ENCODE measurements at places on chromosomes 5 and 9.

DNA sequence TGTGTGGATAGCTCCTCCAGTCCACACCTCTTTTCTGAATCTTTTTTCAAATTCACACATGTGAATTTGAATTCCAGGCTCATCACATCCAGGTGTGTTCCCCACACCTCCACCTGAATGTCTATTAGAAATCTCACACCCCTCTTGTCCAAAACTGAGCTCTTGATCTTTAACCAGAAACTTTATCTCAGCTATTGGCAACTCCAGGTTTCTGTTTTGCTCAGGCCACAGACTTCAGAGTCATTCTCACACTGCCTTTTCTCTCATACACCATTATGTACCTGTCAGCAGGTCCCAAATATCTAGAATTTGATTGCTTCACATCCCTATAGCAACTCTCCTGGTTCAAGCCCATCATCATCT lies 11.6 kb downstream of the NIPSNAP3B start:
- DNase-seq, result no peak

DNA sequence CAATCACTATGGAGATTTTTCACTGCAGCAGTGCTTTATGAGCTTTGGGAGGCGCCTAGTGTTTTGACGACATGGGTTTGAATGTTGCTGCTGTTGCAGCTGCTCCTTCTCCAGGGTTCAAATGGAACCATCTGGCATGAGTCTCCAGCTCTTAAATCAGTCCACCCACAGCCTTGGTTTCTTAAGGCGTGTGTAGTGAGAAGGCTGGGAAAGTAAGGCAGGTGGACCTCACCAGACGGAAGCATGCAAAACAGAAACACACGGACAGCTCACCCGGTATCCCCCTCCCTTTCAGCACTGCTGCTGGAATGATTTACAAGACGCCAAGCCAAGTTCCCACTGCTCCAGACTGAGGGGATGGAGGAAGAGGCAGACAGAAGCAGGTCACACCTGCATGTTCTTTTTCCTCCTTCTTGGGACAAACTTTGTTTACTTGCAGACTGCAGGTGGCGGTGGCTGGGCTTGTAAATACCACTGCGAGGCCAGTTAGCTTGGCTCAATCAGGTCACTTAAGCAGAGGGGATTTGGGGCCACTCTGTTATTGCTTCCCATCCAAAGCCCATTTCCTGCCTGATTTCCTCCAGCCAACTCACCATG lies 47.4 kb downstream of the ADAM19 start:
- no peak for DNase-seq

GRCh38 chr5:127615916-127616315 lies 33.0 kb upstream of the CTXN3 start:
- no peak for DNase-seq

DNA sequence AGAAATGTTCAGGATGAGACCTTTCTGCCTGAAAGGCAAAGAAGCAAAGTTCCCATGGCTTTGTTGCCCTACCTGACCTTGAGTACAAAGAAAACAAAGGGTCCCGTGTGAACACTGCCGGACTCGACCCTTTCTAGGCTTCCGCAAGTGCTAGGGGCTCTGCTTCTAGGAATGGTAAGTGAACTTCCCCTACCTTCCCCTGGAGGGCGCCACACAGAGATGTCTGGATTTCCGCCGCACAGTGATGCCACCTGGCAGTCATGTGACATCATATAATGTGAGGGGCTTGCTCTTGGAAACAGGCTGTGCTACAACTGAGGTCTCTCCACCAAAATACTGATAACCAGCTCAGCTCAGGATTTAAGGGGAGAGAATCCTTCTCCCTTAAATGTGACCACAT lies 56.6 kb downstream of the HSD17B3 start:
- DNase-seq, result no peak

DNA sequence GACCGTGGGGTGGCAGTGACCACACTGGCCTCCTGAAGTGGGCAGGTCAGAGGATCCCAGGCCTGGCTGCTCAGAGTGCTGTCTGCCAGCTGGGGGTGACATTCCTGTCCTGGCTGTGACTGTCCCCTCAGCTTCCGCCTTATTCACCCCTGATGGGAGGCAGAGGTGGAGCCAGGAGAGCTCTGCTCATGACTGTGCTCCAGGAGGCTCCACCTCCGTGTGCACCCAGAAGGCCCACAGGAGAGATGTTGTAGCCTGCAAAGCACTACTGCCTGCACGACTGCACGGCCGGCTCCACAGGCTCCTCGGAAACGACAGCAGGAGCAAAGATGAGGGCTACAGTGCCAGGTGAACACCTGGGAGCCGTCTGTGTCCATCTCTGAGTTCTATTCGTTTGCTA lies 60.9 kb downstream of the ROPN1L start:
- no peak for DNase-seq

DNA sequence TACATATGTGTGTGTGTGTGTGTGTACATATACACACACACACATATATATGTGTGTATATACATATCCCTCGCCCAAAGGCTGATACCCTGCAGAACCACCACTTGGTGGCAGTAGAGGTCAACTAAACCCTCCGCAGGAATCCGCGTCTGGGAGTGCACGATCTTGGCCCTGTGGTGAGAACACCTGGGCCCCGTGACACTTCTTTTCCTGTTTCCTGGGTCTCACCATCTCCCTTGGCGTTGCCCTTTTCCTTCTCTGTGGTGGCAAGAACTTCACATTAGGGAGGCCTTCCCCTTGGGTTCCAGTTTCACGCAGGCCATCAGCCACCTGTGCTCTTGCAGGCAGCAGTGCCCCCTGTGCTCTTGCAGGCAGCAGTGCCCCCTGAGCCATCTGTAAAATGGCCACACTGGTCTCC lies 8.2 kb downstream of the IL9 start:
- DNase-seq, result peak; percentile 46

- no peak for DNase-seq
Measured at GRCh38 chr5:59829386-59829785, 64.1 kb downstream of the PDE4D start.

DNA sequence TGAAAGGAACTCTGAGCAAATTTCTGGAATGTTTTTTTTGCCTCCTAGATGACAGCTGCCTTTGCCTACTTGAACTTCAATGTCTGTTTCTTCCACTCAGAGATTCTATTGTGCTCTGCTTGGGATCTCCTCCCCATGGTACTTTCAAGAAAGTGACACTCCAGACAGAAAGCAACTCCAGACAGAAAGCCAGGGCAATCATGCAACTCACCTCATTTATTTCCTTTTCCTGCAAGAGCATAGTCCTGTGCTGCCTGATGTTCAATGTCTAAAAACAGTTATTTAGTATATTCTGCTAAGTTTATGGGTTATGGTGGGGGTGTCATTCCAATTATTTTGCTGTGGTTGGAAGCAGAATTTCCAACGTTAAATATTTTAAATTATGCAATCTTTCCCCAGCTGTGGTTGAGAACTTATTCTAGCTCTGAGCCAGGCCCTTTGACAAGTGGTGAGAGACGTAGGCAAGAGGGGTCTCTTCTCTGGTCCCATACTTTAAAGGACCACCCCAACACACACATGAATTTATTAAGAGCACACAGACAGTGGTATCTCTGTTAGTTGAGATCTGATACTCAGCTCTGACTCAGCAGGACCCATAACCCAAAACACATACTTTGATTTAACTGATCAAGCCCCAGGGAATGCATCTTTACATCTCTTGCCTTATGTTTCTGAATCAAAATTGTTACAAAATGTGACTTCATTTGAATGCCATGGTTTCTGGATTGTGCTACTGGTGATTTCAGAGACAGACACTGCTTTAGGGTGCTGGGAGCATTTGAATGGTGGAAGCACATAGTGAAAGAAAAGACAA lies 39.5 kb upstream of the MAMDC2 start:
- DNase-seq, result no peak

DNA sequence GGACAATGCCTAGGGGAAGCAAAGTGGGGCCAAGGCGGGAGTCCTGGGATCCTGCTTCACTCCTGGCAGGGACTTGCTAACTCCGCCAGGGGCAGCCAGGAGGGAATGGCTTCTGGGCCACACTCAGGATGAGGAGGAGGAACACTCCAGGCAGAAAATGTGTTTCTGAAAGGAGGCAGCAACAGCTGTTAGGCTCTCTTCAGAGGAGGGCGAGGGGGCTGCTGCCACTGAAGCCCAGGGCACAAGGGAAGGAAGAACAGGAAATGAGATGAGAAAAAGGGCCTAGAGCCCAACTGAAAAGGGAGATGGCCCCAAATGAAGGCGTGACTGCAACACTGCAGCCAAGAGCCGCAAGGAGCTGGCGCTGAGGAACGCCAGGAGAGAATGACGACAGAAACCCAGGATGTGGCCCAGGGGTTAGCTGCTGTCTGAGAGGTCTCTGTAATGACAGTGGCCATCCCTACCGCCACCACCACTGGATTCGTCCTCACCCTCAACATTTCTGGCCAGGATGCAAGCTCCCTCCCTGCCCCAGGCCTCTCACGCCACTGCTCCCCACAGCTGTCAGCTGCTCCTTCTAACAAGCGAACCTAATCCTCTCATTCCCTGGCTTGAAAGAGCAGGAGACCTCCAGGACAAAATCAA lies 15.8 kb downstream of the PSMB7 start:
- no peak for DNase-seq

- DNase-seq, result no peak
Measured at GRCh38 chr5:86542532-86542931, 75.2 kb upstream of the COX7C start.

DNA sequence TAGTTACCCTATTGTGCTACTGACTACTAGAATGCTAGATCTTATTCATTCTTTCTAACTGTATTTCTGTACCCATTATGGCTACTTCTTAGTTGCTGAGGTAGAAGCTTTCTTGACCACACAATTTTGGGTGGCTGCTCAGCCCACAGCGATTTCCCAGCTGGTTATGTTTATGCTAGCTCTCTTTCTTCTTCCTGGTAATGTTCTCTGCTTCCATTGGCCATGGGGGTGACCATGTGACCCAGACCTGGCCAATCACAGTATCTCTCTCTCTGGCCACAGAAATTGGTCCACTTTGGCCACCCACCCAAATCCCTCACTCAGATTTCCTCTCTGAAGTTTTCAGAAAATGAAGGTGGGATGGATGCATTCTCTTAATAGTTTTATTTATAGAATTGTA lies 427.9 kb upstream of the CLINT1 start:
- DNase-seq, result no peak

DNA sequence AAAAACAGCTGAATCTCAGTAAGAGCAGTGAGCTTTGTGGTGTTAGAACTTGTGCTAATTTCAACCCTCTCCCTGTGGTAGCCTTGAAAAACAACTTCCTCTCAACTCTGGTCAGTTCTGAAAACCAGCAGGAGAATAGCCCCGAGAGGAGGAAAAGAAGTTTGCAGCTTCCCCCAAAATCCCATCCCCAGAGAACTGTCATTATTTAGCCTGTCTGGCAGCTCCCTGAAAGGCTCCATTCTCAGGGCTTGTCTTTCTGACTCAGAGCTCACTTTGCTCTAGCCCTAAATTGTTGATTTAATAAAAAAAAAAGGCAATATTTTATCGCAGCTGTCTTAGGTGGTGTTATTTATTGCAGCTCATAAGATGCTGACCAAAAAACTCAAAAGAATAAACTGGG lies 11.4 kb upstream of the SLC45A2 start:
- DNase-seq, result no peak

DNA sequence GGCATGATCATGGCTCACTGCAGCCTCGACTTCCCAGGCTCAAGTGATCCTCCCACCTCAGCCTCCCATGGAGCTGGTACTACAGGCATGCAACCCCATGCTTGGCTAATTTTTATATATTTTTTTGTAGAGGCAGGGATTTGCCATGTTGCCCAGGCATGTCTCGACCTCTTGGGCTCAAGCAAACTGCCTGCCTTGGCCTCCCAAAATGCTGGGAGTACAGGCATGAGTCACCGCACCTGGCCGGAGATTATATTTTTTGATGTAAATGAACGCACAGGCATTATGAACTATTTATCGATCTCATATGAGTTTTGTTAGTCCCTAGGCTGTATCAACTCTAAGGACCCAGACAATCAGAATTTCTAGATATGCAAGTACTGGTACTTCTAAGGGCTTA lies 25.5 kb upstream of the CEP120 start:
- DNase-seq, result no peak

DNA sequence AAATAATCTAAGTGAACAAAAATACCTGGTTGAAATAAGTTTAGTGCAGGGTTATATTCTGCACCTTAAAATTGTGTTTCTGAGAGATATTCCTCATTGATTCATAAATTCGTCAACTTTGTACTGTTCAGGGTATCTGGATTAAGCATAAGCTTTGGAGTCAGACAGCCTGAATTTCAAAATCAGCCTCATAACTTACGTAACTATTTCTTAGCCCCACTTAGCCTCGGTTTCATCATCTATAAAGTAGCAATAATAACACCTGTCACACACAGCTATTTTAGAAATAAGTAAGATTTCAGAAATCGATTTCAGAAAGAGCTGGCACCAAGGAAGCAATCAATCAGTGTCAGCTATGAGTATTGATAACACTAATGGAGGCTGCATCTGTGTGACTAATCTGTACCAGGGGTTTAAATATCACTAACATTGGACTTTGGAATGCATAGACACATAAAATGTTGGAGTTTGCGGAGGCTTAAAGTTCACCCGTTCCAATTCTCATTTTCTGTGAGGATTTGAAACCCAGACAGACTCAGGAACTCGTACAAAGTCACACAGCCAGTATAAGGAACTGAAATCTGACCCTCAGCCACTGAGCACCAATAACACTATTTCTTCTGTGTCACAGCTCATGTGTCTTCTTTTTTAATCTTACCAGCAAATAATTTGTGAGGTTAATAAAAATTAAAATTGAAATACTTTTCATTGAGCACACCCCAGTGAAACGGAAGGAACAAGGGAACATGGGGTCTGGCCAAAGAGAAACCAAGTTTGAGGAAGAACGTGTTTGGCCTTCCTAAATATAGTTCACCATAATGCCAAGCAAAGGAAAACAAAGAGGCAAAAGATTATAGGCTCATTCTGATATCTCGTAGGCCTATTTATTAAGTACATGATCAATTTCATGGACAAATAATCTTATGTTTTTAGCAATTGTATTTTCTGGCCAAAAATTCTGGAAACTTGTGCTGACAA lies 194.4 kb upstream of the PTGER4 start:
- no peak for DNase-seq

Data from stimulated activated CD4-positive, alpha-beta T cell treated with anti-CD3 and anti-CD28 coated beads, Interleukin-12 subunit alpha, Interleukin-12 subunit beta, amount 100 ng/mL, for 4 hours (primary cell).